Dorsolateral prefrontal cortex (tissue), 122 donors: ENCODE measurements at places on chromosomes 16 and 17.

DNA sequence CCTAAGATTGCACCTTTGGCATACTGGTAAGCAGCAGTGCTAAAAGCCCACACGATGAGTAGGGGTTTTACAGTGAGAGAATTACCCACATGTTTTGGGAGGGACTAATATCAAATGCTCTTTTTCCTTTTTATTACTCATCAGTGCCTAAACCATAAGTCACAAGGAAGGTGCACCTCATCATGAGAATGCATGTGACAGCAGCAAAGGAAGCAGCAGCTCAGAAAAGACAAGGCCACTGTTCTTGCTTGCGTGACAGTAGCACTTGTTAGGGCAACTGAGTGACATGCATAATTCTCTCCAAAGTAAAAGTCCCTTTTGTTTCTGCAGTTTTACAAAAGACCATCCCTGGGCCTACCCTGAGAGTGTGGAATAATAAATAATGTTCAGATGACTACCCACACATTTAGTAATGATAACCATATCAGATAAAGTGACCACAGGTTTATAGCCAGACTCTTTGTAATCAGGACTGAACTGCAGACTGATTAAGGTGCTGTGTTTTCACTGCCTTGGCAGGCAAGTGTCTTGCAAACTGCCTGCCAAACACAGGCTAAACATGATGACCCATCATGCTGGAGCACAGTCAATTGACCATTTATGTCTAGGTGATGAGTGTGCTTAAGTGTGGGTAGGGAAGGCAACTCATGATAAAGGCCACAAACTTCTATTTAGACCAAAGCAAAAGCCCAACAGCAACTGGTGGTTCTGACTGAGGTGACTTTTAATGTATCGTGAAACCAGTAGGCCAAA, 1751.4 kb downstream of the TP53TG3F start:
- no peak for DNase-seq

GRCh38 chr16:81816351-81816750, 37.3 kb downstream of the PLCG2 start:
- DNase-seq = no peak

DNA sequence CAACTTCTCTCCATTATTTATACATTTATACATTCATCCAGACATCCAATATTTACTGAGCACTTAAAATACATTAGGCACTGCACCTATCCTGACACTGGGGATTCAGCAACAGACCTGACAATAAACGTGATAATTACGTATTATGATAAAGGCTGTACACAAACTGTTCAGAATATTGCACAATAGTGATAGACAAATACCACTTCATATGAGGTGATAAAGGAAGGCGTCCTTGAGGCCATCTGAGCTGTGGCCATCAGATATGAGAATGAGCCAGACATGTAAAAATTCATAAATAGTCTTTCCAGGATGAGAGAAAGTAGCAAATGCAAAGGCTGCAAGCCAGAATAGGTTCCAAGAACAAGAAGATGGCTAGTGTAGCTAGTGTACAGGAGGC, 8.6 kb downstream of the USP32 start:
- DNase-seq = no peak

DNA sequence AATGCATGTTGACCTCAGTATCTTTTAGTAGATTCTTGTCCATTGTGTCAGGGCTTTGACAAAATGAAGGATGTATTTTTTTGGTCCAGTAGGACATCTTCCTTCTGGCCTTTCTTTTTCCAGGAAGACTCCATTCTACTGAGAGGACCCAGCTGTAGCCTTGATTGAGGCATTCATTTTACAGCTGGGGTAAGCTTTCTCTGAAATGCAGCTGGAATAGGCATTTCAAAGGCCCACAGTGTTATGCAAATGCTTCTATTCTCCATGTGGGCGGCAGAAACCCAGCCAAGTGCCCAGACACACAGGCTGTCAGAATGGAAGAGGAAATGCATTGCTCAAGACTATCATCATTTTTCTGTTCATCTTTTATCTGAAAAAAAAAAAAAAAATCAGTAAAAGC, 629.0 kb upstream of the CDH8 start:
- DNase-seq = peak; percentile 6

DNA sequence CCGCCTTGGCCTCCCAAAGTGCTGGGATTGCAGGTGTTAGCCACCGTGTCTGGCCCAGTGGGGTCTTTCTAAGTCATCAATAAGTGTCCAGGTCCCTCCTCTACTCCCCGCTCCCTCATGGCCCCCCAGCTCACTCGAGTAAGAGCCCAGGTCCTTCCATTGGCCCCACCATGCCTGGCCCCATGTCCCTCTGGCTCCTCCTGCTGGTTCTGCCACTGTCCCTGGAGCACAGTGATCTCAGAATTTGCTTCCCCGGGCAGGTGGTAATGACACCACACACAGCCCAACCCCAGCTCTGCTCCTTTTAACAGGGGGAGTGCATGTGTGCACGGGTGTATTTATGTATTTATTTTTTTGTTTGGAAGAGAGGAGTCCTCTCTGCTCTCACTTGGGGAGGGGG, 19.6 kb downstream of the MGAT5B start:
- DNase-seq = no peak

GRCh38 chr16:50674831-50675230, 6.3 kb downstream of the SNX20 start:
- DNase-seq = no peak

DNA sequence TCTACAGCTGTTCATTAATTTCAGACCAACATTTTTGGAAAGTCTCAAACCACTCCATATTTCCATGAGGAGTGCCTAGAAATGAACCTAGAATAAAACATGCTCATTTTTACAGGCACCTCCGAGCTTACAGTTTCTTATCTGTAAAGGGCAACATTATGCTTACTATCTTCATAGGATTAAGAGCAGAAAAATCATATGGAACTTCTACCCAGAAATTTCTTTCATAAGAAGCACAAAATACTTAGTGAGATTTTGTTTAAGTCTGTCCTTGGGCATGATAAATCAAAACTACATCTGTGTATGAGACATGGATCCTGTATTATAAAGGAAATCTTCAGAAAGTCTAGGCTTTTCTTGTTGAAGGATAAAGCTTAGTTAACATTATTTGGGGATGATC, 187.4 kb downstream of the CA10 start:
- no peak for DNase-seq

DNA sequence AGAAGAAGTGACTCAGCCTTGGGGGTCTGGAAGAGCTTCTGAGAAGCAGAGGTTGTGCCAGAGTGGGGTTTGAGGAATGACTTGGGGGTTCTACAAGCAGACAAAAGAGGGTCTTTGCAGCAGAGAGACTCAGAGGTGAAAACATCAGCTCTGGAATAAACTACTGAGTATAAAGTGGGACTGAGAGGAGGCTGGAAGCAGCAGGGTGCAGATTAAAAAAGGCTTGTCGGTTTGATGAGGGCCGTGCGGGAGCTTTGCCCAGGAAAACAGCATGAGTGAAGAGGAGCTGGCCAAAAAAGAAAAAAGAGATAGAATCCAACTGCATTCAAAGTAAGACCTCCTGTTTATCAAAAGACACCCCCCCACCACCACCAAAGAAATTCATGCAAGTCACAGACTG, 13.1 kb upstream of the ACE start:
- no peak for DNase-seq

DNA sequence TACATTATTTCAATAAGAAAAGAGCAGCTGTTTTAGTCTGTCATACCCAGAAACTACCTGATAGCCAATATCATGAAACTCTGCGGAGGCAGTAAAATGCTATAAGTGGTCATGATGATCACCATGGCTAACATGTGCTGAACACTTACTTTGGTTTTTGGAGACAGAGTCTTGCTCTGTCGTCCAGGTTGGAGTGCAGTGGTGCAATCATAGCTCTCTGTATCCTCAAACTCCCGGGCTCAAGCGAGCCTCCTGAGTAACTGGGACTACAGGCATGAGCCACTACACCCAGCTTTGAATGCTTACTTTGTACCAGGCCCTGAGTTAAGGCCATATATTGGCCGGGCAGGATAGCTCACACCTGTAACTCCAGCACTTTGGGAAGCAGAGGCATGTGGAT, 101.2 kb upstream of the DHX40 start:
- no peak for DNase-seq

- DNase-seq = no peak
These were observed 19.9 kb downstream of the TRAF7 start for GRCh38 chr16:2175454-2175853.

GRCh38 chr16:3158510-3159314, 23.9 kb downstream of the ZNF213 start:
- DNase-seq = no peak
